GM23248 (cell line): ENCODE measurements at places on chromosomes 6 and 20.

GRCh38 chr6:51619042-51619799 is 468.2 kb downstream of the PKHD1 start:
- H3K27me3 ChIP-seq = no peaks in the 10 kb centered on the region
- no peaks in the 10 kb centered on the region for H3K36me3 ChIP-seq
- H3K27ac ChIP-seq = no peak overlapping the region
- H3K4me3 ChIP-seq = no peak overlapping the region

DNA sequence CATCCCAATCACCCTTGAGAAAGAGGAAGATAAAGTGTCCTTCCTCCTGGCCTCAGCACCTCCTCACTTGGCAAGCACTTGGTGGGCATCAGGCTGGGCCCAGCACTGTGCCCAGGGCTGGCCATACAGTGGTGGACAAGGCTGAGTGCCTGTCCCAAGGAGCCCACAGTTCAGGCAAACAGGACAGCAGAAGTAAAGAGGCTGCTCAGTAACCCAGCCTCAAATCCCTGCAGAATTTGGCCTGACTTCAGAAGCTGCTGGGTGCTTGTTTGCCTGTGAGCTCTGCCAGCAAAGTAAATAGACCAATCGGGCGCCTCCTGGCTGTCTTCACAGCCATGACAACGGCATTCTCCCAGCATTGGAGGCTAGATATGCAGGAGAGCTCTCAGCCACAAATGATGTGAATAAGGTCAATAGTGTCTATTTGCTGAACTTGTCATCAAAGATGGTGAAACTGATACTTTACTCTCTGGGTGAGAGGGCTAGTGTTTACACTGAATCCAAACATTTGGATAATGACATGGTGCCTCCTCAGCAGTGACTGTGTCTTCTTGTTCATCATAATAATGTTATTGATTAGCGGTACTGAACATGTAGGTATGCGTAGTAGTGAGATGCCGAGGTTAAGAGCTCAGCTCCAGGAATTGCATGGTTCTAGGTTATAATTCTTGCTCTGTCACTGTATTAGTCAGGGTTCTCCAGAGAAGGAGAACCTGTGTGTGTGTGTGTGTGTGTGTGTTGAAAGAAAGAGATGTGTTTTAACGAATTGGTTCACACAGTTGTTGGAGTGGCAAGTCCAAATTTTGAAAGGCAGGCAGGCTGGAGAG is 36.9 kb upstream of the FANCE start:
- no peaks in the 10 kb centered on the region for H3K27me3 ChIP-seq
- DNase-seq = peak; percentile 94
- H3K36me3 ChIP-seq = no peaks in the 10 kb centered on the region

GRCh38 chr20:25269057-25269832 is 21.4 kb downstream of the PYGB start:
- H3K27ac ChIP-seq = no peak overlapping the region
- no peaks in the 10 kb centered on the region for H3K4me1 ChIP-seq
- DNase-seq = no peak
- H3K36me3 ChIP-seq = peaks cover 23% of the 10 kb centered on the region

DNA sequence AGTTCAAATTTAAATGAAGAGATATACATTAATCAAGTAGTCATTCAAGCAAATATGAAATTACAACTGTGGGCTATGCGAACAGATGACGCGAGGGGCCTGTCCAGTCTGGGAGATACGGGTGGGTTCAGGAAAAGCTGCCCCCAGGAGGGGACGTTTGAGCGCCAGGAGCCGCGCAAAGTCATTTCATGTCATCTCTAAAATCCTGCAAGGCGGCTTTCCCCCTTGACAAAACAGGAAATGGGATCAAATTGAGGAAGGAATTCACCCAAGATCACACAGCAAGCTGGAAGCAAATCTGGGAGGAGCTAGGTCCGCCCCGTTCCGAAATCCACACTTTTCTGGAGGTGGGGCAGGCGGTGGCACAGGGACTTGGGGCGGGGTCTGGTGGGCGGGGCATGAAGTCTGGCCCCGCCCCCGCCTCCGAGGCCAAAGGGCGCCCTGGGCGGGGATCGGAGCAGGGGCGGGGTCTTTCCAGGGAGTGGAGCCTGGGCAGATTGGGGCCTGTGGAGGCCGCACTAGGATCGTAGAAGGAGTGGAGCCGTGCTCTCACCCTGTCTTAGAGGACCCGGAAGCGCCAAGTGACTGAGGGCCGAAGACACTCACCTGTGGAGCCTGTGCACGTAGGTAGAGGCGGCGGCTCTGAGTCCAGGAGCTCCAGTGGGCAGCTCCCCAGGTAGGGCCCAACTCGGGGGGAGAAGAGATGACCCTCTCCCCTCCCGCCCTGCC is at the start of gene LPIN3:
Gene LPIN3, plus strand, starts transcription at position 495 of the 729 bp plus-strand sequence. CDS start 4,983 bp downstream, outside the sequence.
- DNase-seq = peak; percentile 93
- no peaks in the 10 kb centered on the region for H3K36me3 ChIP-seq
- H3K27me3 ChIP-seq = no peaks in the 10 kb centered on the region
- H3K27ac ChIP-seq = no peak within 1 kb of the TSS

GRCh38 chr20:60424267-60424902 is 466.2 kb downstream of the CDH26 start:
- no peak overlapping the region for H3K27ac ChIP-seq
- no peaks in the 10 kb centered on the region for H3K36me3 ChIP-seq
- H3K4me3 ChIP-seq = no peak overlapping the region
- no peaks in the 10 kb centered on the region for H3K4me1 ChIP-seq

GRCh38 chr20:47785311-47785853 is at the start of gene SULF2:
Gene SULF2 (minus strand): TSS chr20:47785481. CDS start chr20:47757363, 28,118 bp downstream.
- peaks cover 55% of the 10 kb centered on the region for H3K27me3 ChIP-seq
- H3K27ac ChIP-seq = no peak within 1 kb of the TSS
- peak; percentile 36 for DNase-seq
- peak within 1 kb of the TSS; percentile 75 for H3K4me3 ChIP-seq

DNA sequence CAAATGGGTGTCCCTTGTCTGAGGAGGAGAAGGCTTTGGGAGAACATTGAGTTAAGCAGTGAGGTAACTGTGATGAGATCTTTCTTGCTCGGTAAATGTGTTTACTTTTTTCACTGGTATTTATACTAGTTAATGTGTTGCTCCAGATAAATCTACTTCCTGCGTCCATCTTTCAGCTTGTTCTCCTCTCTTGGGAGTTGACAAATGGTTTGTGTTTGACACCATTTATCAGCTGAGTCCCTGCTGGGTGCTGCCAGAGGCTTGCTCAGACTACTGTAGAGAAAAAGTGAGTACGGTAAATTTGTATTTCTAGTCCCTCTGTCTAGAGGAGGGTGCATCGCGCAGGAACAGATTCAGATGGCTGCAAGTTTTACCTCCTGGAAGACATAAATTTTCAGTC is 8.3 kb upstream of the PRDM1 start:
- H3K27me3 ChIP-seq = no peaks in the 10 kb centered on the region
- no peaks in the 10 kb centered on the region for H3K36me3 ChIP-seq
- no peak overlapping the region for H3K4me3 ChIP-seq
- H3K27ac ChIP-seq = no peak overlapping the region

DNA sequence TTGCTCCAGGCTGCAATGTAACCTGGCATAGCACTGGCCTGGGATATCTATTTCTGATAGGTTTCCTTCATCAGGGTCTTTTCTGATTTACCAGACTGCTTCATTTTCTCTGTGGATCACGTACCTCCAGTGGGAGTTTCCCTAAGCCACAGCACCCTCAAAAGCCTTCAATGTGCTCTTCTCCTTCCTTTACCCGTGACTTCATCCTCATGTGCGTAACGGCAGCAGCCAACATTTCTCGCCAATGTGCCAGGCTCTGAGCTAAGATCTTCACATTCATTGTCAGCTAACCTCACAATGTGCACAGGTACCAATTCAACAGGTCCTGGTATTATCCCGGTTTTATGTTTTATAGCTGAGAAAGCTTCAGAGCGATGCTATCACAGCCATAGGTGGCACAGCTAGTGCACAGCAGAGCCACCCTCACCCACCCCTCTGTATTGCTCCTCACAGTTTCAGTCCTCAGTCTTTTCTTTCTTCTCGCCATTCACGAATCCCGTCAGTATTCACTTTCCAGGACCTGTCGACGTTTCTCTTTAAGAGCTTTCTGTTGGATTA is 58.2 kb downstream of the TNFAIP3 start:
- H3K4me1 ChIP-seq = peaks cover 28% of the 10 kb centered on the region
- no peaks in the 10 kb centered on the region for H3K27me3 ChIP-seq
- DNase-seq = no peak
- no peak overlapping the region for H3K4me3 ChIP-seq

- H3K4me1 ChIP-seq = peaks cover 21% of the 10 kb centered on the region
- peak overlapping the region; percentile 64 for H3K4me3 ChIP-seq
- H3K36me3 ChIP-seq = no peaks in the 10 kb centered on the region
- peak; percentile 98 for DNase-seq
These were observed 109.6 kb downstream of the RTN4IP1 start for GRCh38 chr6:106519460-106520394.

DNA sequence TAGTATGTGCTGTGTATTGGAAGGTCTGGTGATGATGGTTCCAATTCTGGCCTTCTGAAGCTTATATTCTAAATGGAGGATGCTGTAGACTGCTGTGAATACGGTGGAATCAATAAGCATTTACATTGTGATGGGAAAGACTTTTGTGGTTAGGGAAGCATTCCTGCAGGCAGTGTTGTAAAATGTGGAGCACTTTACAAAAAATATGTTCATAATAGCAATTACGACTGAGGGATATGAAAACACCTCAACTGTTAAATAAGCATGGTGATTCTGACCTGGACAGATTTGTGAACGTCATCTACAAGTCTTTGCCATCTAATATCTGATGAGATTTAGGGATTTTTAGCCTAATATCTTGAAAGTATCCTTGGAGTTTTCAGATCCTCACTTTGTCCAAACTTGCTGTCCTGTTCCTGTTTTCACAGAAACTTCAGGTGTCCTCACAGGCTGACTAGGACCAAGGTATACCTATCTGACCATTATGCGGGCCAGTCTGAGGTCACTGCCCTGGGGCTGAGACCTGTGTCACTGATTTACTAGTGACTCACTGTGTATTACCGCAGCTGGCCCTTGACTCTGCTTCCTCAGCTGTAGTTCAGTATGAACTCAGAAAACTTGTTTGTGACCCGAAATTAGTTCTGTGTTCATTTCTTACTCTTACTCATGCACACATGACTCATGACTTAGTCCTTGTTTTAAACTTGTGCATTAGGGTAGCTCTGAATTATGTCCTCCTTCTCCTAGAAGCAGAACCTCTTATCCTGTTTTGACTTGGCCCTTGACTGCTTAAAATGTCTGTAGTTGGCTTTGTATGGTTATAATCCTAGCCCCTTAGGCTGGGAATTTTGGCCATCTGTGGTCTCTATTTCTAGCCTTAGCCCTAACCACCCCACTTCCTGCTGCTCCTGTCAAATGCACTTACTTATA is 343.0 kb downstream of the CDKAL1 start:
- no peaks in the 10 kb centered on the region for H3K27me3 ChIP-seq
- no peaks in the 10 kb centered on the region for H3K36me3 ChIP-seq
- H3K27ac ChIP-seq = peak overlapping the region; percentile 52
- peak; percentile 94 for DNase-seq

DNA sequence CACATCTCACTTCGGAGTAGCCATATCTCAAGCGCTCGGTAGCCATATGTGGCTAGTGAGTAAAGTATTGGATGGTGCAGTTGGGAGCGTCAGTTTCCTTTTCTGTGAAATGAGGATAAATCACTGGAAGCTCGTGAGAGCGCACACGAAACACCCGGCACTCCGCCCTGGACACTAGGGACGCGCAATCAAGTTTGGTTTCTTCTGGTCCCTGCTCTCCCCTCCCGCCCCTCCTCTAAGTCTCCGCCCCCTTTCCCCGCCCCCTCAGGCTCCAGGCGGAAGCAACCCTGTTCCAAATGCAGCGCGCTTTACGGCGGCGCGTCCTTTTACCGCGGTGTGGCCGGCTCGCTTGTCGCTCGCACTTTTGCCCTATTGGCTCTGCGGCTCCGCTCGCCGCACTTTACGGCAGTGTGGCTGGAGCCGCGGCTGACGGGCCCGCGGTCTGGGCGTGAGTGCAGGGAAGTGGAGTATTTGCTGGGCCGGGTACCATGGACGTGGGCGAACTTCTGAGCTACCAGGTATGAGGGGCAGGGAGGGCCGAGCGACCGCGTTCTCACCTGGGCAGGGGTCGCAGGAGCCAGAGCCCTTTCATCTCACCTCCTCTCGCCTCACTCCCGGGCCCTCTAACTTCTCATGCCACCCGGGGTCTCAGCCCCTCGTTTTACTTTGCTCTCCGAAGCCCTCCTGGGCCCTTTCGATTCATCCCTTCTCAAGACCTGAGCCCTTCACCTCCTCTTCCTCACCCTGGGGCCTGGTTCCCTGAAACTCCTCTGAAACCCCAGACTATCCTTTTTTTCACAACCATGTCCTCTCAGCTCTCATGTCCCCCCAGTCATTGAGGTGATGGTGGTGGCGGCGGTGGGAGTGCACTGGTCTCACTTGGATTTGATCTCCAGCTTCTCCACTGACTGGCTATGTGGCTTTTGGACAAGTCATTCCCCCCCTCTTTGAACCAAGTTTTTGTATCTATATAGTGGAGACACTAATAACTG is at the start of gene CTNNBL1:
Gene CTNNBL1, plus strand, starts transcription at position 396 of the 992 bp plus-strand sequence. Its CDS starts 93 bp downstream, at position 489.
- peaks cover 7% of the 10 kb centered on the region; the same call in 1 of the 2 replicates for H3K4me1 ChIP-seq
- no peaks in the 10 kb centered on the region for H3K36me3 ChIP-seq
- H3K27me3 ChIP-seq = no peaks in the 10 kb centered on the region
- peak; percentile 98 for DNase-seq
- 0 out of 2 replicates have a peak within 1 kb of the TSS, but pooled peaks have one; percentile 20 for H3K27ac ChIP-seq

DNA sequence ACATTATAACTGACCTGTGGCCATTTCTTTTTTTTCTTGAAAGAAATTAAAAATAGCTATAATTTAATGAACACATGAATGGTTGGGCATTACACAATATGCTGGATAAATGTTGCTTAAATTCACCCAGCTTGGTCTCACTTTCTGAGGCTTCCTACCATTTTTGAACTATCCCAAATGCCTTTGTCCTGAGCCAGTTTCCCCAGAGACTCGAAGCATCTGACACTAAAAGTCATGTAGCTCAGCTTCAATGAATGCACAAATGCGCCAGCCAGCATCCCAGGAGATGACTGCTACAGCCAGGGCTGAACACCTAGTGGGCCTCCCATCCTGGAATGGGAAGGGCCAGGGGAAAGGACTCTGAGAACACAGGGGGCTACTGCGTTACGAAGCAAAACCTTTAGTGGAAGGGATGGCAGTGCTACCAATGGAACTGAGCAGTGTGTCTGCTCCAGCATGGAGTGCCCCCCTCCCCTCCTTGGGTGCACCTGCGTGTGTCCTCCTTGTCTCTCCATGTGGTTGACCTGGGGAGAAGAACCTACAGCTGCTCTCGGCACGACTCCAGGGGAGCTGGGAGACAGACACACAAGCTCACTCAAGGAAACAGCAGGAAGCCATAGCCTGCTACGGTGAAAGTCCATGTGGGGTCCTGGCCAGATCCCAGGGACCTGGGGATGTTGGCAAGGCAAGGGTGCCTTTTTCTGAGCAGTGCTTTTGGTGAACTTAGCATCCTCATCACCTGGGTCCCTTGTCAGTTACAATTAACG is 60.9 kb downstream of the IRF4 start:
- no peak overlapping the region for H3K4me3 ChIP-seq
- H3K4me1 ChIP-seq = 0 out of 2 replicates have a peak, but pooled peaks cover 4% of the 10 kb centered on the region
- H3K36me3 ChIP-seq = no peaks in the 10 kb centered on the region
- H3K27ac ChIP-seq = no peak overlapping the region

DNA sequence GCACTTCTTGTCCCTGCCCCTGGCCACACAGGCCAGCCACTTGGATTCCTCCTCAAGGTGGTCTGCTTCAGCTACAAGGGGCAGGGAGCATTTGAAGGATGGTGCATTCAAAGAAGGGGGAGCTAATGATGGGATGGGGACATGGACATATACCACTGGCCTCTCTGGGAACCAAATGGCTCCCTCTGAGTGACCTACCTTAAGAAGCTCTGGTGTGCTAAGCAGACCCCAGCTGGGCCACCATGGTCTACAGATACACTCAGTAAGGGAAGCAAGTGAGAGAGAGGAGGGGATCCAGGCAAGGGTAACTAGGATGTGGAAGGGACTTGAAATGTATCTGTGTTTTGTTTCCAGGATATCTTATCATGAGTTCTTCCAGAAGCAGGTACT is 62.4 kb downstream of the TTI1 start:
- no peak for DNase-seq
- H3K4me3 ChIP-seq = no peak overlapping the region
- no peaks in the 10 kb centered on the region; the same call in 1 of the 2 replicates for H3K27me3 ChIP-seq
- peaks cover 9% of the 10 kb centered on the region; the same call in 1 of the 2 replicates for H3K4me1 ChIP-seq
- no peaks in the 10 kb centered on the region for H3K36me3 ChIP-seq
- no peak overlapping the region for H3K27ac ChIP-seq
